ENCODE measurements at places on chromosomes 4 and X. TPM values are rescaled to one million over a fixed set of nuclear protein-coding genes. Genes with fewer than 3 reads are reported as not detected.
A peak's percentile ranks its signal among the peaks of the same experiment; 100 is the strongest.

HDX gene
- 4.9 TPM for total RNA-seq

DNA sequence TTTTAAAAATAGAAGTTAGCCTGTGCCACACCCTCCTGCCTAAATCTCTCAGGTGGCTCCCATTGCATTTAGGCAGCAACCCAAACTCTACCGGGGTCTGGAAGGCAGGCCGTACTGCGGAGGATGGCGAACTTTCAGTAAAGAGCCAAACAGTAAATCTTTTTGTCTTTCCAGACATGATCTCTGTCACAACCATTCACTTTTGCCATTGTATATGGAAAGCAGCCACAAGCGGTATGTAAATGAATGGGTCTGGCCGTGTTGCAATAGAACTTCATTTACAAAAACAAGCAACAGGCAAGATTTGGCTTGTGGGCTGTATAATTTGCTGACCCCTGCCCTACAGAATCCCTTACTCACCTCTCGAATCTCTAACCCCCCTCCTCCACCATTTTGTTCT is 3.3 kb downstream of the RADX start:
- H3K4me1 ChIP-seq = no peaks in the 10 kb centered on the region
- no peak overlapping the region for H3K27ac ChIP-seq
- DNase-seq = no peak
- no peak overlapping the region for H3K4me3 ChIP-seq
- no peaks in the 10 kb centered on the region for H3K36me3 ChIP-seq

CT45A2 gene
- not detected for total RNA-seq

GRCh38 chrX:136467303-136467702 is 20.4 kb upstream of the BRS3 start:
- no peaks in the 10 kb centered on the region for H3K27me3 ChIP-seq
- no peaks in the 10 kb centered on the region for H3K4me1 ChIP-seq
- no peaks in the 10 kb centered on the region for H3K36me3 ChIP-seq
- DNase-seq = no peak
- no peak overlapping the region for H3K4me3 ChIP-seq

GPR173 gene
- total RNA-seq = 2.8 TPM

DNA sequence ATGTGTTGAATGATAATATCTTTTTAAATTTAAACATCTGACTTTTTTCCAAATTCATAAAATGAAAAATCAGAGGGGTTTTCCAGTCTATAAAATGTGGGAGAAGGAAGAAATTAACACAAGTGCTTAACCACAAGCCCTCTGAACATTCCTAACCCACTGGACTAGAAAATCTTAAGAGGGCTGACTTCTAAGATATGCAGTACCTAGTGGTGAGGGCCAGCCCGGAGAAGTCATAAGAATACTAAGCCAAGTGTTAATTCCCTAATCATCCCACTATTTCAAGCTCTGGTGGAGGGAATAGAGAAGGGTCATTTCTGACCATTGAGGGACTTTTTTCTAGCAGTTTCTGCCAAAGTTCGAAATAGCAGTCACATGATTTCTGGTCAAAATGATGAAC is 86.9 kb upstream of the NEIL3 start:
- no peak overlapping the region for H3K4me3 ChIP-seq
- no peak overlapping the region for H3K27ac ChIP-seq
- H3K4me1 ChIP-seq = no peaks in the 10 kb centered on the region
- H3K36me3 ChIP-seq = no peaks in the 10 kb centered on the region

DNA sequence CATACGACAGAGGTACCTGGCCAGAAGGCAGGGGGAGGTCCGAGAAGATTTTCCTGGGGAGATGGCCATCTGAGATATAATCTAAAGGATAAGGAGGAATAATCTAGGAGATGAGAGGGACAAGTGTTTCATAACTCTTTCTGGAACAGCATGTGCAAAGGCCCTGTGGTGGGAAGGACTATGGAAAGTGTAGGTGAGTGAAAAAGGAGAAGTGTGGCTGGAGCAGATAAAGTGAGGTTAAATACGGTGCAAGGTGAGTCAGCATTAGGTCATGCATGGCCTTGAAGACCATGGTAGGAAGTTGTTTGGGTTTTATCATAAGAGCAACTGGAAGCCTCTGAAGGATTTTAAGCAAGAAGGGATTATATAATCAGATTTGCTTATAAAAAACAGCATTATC is 34.6 kb upstream of the MTM1 start:
- H3K4me1 ChIP-seq = no peaks in the 10 kb centered on the region
- no peak for DNase-seq
- H3K27ac ChIP-seq = no peak overlapping the region

DNA sequence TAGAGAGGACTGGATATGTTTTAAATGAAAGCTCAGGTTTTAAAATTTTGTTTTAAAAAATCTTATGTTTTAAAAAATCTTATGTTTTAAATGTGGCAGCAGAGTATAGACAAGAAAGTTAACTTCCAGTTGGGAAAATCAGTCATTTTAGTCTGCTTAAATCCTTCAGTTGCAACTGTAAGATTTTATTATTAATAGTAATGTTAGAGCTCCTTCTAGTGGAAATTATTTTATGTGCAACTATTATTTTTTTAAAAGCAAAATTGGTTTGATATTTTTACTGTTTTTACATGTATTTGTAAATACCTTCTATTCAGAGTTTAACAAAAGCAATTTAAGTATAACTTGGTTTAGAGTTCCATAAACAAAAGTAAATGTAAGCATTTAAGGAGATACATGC is 8.5 kb upstream of the NUDT6 start:
- DNase-seq = no peak
- H3K27me3 ChIP-seq = no peaks in the 10 kb centered on the region
- no peak overlapping the region for H3K27ac ChIP-seq
- no peaks in the 10 kb centered on the region for H3K36me3 ChIP-seq

- H3K36me3 ChIP-seq = no peaks in the 10 kb centered on the region
- no peaks in the 10 kb centered on the region for H3K4me1 ChIP-seq
- no peak for DNase-seq
- no peak overlapping the region for H3K4me3 ChIP-seq
- no peaks in the 10 kb centered on the region for H3K27me3 ChIP-seq
Observed at GRCh38 chr4:4410271-4410670, 23.4 kb downstream of the NSG1 start.

DNA sequence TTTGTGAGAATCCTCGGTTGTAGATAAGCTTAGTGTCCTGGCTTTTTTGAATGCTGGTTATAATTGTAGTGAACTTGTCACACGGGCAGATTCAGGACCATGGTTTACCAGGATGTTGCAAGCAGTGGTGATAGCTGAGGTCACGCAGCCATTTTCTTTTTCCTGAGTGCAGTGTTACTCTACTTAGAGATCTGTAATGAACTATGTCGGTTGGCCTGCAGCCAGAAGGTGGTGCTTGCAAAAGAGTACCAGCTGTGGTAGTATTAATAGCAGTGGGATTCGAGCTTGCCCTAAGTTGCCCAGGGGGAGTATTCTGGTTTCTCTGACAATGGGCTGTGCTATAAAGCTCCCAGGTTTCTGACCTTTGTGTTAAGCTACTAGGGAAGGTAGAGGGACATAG is 368.9 kb downstream of the SLITRK2 start:
- H3K4me1 ChIP-seq = no peaks in the 10 kb centered on the region
- H3K27ac ChIP-seq = no peak overlapping the region
- DNase-seq = no peak
- no peaks in the 10 kb centered on the region for H3K27me3 ChIP-seq

GRCh38 chr4:144547678-144548298 is 98.2 kb upstream of the HHIP start:
- DNase-seq = no peak
- H3K4me3 ChIP-seq = no peak overlapping the region
- no peaks in the 10 kb centered on the region for H3K36me3 ChIP-seq
- H3K27me3 ChIP-seq = no peaks in the 10 kb centered on the region

- no peaks in the 10 kb centered on the region for H3K4me1 ChIP-seq
- DNase-seq = no peak
- no peak overlapping the region for H3K27ac ChIP-seq
- no peak overlapping the region for H3K4me3 ChIP-seq
- H3K36me3 ChIP-seq = no peaks in the 10 kb centered on the region
- no peaks in the 10 kb centered on the region for H3K27me3 ChIP-seq
Observed at GRCh38 chr4:12897954-12898353, 586.2 kb downstream of the RAB28 start.

- no peaks in the 10 kb centered on the region for H3K27me3 ChIP-seq
- H3K4me1 ChIP-seq = no peaks in the 10 kb centered on the region
- H3K27ac ChIP-seq = no peak overlapping the region
- no peak for DNase-seq
Observed at GRCh38 chr4:140661550-140661949, 92.8 kb upstream of the UCP1 start.

NDST4 gene
- total RNA-seq = 0.55 TPM

DNA sequence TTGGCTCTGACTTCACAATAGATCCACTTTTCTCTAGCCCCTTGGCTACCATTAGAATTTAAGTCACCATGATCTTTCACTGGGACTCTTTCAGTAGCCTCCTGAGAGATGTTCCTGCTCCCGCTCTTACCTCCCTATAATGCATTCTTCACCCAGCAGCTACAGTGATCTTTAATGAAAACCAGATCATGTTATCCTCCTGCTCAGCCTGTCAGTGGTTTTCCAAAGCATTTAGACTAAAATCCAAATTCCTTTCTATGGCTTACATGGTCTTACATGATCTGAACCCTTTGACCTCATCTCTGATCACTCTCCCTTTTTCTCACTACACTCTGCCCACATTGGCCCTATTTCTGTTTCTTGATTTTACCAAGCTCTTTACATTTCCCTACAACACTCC is 18.3 kb upstream of the RPS6KA3 start:
- H3K4me1 ChIP-seq = no peaks in the 10 kb centered on the region
- no peak for DNase-seq
- H3K27me3 ChIP-seq = no peaks in the 10 kb centered on the region
- no peak overlapping the region for H3K4me3 ChIP-seq
- H3K27ac ChIP-seq = no peak overlapping the region

GRCh38 chr4:8150152-8151090 is 8.2 kb downstream of the ABLIM2 start:
- H3K36me3 ChIP-seq = no peaks in the 10 kb centered on the region
- no peaks in the 10 kb centered on the region for H3K27me3 ChIP-seq
- peaks cover 10% of the 10 kb centered on the region for H3K4me1 ChIP-seq
- DNase-seq = no peak
- no peak overlapping the region for H3K4me3 ChIP-seq
- no peak overlapping the region for H3K27ac ChIP-seq

DNA sequence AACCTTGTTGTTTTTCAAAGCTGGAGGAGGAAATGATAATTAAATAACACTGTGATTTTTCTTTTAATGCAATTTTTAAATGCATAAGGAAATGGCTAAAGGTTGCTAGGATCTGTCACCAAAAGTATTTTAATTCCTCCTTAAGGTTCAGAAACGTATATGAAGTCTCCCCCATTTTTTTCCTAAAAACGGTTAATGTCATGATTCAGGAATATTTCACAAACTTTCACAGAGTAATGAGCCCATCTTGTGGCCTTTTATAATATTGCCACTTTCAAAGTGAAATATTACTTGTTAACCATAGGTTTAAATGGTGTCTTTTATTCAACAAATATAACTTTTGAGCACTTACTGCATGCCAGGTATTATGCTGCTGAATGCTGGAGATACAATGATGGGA is 99.5 kb upstream of the USP38 start:
- no peaks in the 10 kb centered on the region for H3K27me3 ChIP-seq
- no peak for DNase-seq
- H3K27ac ChIP-seq = no peak overlapping the region

GRIA3 gene
- total RNA-seq = 2.0 TPM

PRSS12 gene
- total RNA-seq = 33.9 TPM

DNA sequence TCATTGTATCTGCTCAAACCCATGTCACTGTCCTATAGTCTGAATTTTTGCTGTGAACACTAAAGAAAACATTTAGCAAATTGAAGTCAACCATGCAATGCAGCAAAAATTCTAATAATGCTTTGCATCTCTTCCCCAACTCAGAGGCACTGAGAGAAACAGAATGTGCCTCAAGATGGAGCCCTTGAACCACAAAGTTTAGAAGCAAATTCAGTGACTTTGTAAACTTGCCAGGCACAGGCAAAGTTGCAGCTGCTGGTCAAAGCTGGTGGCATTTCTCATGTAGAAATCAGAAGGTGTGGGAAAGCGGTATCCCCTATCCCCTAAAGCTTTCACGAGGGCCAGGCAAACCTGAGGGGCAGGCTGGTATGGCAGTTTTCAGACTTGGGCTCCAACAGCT is 121.7 kb upstream of the DIPK2B start:
- peak; percentile 38 for DNase-seq
- no peak overlapping the region for H3K27ac ChIP-seq
- H3K4me1 ChIP-seq = no peaks in the 10 kb centered on the region
- no peak overlapping the region for H3K4me3 ChIP-seq
- H3K36me3 ChIP-seq = no peaks in the 10 kb centered on the region

- H3K27ac ChIP-seq = no peak overlapping the region
- no peaks in the 10 kb centered on the region for H3K4me1 ChIP-seq
- H3K36me3 ChIP-seq = no peaks in the 10 kb centered on the region
Observed at GRCh38 chr4:189071241-189071640, 869.4 kb upstream of the FRG1 start.

GAGE12J gene
- 8.5 TPM for total RNA-seq

- no peaks in the 10 kb centered on the region for H3K4me1 ChIP-seq
- peak; percentile 78 for DNase-seq
- no peak overlapping the region for H3K27ac ChIP-seq
- no peak overlapping the region for H3K4me3 ChIP-seq
- no peaks in the 10 kb centered on the region for H3K27me3 ChIP-seq
- H3K36me3 ChIP-seq = no peaks in the 10 kb centered on the region
Observed at GRCh38 chrX:40651620-40652223, 4.4 kb upstream of the CXorf38 start.

NXF2B gene
- 4.1 TPM for total RNA-seq

DNA sequence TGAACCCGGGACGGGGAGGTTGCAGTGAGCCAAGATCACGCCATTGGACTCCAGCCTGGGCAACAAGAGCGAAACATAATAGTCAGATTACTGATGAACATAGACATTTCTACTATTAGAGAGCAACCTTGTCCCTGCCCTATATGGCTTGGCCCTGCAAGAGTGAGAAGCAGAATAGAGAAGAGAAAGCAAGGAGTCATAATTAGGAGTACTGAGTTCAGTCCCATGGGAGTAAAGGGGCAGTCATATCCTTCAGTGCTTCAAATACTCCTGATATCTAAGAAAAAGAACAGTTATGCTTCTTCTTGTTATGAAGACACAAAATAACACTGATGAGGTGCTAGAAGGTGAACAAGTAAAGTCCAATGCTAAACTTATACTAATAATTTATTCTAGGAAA is 33.8 kb downstream of the CLDN2 start:
- H3K4me3 ChIP-seq = no peak overlapping the region
- DNase-seq = no peak
- H3K27me3 ChIP-seq = no peaks in the 10 kb centered on the region
- no peaks in the 10 kb centered on the region for H3K36me3 ChIP-seq

NSUN7 gene
- 33.3 TPM for total RNA-seq

DNA sequence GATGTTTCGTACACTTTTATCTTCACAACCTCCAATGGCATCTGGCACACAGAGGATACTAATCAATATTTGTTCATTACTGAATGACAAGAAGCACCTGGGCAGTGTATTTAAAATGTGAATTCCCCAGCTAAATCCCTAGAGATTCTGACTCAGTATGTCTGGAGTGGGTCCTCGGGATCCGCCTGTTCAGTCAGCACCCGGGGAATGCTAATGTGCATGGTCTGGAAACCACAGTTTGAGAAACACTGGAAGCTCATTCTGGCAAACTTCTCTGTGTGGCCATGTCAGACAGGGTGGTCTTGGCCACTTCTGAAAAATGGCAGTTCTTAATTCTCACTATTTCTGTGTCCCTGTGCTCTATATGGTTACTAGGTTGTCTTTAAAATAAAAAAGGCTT is 138.8 kb upstream of the VCX start:
- H3K27me3 ChIP-seq = no peaks in the 10 kb centered on the region
- H3K36me3 ChIP-seq = no peaks in the 10 kb centered on the region
- no peaks in the 10 kb centered on the region for H3K4me1 ChIP-seq

GRCh38 chr4:6095023-6095752 is 77.0 kb upstream of the C4orf50 start:
- H3K27me3 ChIP-seq = no peaks in the 10 kb centered on the region
- no peak overlapping the region for H3K27ac ChIP-seq
- no peak for DNase-seq
- no peaks in the 10 kb centered on the region for H3K4me1 ChIP-seq
- no peaks in the 10 kb centered on the region for H3K36me3 ChIP-seq
- no peak overlapping the region for H3K4me3 ChIP-seq

PF4V1 gene
- total RNA-seq = not detected

Measured in testis (tissue), 5 donors.